ENCODE measurements at places on chromosomes 7 and 10.

- DNase-seq: no peak
These were observed 6.7 kb upstream of the JAKMIP3 start for GRCh38 chr10:132058793-132059759.

- DNase-seq: no peak
These were observed 81.7 kb downstream of the STK31 start for GRCh38 chr7:23791721-23792120.

DNA sequence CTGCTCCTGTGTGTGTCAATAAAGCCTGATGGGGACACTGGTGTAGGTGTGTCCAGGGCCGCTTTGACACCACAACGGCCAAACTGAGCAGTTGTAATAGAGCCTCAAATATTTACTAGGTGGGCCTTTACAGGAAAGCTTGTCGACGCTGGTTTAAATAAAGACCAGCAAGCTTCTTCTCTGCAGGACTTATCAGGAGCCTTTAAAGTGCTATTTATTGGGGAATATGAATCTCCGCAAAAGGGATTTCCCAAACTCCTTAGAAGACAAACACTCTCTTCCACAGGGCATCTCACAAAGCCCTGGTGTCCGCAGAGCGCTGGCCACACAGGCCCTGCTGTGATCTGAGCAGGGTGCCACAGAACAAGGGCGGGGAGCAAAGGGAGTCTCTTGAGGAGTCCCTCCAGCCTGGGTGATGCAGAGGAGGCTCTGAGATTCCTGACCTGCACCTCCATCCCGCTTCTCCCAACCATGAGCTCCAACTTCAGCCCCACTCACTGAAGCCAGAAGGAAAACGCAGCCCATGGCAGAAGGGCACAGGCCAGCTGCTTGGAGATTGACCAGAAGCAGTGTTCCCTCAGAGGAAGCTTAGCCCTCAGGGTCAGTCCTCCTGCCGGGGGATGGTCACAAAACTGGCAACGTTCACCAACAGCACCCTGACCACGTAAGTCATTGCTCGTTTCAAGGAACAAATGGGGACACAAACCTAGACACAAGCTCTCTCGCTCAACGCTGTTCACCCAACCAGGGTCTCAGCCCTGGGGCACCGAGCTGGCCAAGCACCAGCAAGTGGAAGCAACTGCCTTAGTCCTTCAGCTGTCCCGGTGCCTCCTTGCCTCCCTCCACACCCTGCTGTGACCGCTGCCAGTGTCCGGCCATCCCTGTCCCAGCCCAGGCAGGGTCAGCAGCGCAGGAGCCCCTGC lies 129.5 kb downstream of the OAT start:
- no peak for DNase-seq

- no peak for DNase-seq
These were observed 25.8 kb downstream of the LAMB4 start for GRCh38 chr7:108104324-108104723.

DNA sequence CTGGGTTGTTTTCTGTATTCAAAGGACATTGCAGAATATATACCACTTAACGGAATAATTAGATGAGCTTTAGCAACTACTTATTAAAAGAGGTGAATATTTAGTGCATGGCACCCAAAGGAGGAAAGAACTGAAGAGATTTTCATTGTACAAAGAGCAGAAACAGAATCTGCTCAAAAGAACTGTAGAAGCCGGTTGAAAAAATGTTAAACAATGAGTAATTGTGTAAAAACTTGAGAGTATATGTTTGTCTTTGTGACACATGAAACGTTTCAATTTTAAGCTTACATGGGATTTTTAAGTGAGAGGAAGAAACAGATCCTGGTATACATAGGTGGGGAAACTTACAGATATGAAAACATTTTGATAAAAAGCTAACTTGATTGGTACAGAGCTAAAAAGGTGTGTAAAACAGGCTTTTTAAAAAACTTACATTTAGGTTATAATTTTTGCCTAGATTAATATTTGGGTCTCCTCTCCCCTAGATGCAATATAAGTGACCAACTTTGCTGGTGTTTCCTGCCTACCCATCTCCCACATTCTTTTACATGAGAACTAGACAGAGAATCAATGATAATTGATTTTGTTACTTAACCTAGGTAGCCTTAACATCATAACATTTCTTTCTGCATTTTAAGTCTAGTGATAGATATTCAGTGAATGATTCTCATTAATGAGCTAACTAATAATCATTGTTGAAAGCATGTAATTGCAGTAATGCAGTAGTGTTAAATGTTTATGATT lies 6.8 kb downstream of the ARL5B start:
- DNase-seq: no peak

- DNase-seq: no peak
These were observed 259.3 kb downstream of the SNX13 start for GRCh38 chr7:17680943-17681351.
